Lung (tissue), 17 donors: ENCODE measurements at places on chromosomes 16 and 17.

DNA sequence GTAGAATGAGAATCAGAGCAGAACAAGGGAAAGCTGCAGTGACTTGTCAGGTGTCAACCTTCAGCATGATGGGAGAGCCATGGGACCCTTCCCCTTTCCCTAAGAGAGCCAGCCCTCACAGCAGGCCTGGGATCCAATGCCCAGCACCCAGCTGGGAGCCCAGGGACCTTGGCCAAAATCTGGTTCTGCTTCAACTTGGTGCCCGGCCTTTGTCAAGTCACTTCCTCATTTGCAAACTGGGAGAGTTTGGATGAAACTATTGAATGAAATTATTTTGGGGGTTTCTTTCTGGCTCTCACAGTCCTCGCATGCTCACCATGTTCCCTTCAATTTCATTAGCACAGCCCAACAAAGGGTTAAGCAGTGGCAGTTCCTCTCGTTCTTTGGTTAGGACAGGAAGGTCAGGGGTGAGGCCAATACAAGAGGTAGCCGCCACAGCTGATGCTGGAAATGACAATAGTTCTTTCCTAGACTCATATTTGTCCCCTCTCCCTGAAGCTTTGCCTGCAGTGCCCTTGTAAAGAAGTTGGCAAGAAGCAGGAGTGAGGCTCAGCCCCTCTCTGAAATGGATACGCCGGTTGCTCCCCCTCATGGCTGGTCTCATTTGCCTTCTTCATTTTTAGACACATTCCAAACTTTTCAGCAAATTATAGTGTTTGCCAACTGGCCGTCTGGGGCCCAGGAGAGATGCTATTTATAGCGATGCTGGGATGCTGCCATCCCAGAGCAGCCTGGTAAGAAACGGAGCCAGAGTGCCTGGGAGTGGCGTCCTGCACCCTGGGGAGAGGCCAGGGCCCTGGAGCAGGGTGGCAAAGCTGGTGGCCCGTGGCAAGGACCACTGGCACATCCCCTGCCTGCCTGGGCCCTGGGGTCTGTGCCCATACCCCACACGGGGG is 34.5 kb upstream of the MEOX1 start:
- peak; percentile 40 for DNase-seq

DNA sequence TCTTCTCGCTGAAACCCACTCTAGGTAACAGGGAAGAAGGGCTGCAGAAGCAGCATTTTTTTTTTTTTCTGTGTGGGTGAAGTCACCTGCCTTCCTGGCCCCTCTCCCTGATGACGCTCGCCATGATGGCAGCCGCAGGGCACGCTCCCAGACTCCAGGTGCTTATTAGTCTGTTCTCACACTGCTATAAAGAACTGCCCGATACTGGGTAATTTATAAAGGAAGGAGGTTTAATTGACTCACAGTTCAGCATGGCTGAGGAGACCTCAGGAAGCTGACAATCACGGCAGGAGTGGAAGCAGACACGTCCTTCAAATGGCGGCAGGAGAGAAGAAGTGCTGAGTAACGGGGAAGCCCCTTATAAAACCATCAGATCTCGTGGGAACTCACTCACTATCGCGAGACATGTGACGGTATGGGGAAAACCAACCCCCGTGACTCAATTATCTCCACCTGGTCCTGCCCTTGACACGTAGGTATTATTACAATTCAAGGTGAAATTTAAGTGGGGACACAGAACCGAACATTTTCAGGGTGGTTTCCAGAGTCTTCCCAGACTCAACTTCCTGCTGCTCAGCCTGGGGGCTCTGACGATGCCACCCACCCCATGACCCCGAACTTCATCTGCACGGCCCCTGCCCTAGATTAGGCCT is 34.9 kb upstream of the NLRP1 start:
- DNase-seq = no peak

DNA sequence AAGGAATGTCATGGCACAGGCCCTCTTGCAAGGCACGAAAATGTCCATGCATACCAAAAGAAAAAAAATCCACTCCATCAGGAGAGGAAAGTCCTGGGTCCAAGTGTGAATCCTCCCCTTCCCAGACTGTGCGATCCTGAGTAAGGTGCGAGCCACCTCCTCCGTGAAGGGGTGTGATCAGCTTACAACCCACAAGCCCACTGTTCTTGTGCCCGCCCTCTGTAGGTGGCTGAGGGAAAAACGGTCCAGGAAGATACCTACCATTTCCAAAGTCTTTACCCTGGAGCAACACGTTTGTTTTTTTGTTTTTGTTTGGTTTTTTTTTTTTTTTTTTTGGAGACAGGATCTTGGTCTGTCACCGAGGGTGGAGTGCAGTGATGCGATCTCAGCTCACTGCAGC is 116.5 kb downstream of the ZNF423 start:
- DNase-seq = no peak

- DNase-seq = no peak
These were observed 20.2 kb upstream of the MON1B start for GRCh38 chr16:77170805-77171204.

GRCh38 chr16:85717393-85718152 is 28.8 kb upstream of the GINS2 start:
- DNase-seq = peak; percentile 77

DNA sequence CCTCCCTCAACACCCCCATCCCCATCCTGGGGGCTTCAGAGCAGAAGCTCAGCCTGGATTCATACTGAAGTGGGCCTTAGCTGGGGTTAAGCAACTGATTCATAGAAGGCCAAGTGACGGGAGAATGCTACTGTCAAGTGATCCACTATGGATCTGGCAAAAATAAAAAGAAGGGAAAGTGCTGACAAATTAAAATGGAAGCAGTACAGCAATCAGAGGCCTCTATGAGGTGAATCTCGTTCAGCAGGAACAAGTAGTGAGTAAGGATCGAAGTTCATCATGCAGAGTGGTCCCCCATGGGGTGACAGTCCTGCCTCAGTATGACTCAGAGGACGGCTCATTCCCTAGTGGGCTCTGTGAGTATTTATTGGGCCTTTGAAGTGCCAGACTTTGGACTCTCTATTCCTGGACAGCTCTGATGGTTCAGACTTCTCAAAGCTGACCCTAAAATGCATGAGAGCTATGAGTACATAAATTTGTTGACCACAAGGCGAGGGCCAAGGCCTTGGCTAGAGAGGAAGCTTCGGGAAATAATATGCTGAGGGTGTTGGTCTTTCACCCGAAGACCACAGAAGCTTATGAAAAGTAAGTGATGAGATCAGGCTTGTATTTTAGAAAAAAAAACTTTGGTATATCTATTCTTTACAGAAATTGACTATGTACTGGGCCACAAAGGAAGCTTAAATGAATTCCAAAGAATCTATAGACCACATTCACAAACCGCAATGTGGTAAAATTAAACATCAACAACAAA is 5.3 kb upstream of the NSMCE1 start:
- no peak for DNase-seq

DNA sequence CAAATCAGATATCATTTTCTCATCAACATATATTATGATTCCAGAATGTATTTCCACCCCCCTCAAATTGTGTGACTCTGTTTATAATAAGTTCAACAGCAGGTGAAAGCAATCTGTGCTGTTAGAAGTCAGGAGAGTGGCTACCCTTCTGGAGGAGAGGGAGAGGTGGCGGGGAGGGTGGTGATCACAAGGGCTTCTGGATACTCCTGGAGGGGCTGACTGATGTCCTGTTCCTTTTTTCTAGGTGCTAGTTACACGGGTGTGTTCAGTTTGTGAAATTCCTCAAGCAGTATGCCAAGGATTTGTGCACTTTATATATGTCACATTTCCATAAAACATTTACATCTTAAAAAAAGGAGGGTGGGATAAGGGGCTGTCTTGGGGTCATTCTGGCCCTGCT is 119.1 kb downstream of the IRF8 start:
- no peak for DNase-seq

DNA sequence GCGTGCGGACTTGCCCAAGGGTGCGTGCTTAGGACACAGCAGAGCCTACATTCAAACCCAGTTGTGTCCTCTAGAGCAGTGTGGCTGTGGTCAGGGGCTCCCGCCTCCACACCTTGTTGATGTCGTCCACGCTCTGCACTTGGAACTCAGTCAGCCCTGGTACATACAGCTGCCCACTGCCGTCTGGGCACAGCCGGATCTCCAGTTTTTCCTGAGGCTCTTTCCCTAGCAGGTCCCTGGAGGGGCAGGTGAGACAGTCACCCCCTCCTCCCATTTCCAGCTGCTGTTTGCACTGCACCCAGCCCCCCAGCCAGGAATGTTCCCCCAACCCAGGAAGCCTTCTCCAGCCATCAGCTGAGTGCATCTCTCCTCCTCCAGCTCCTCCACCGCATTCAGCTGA is 25.7 kb downstream of the KATNB1 start:
- no peak for DNase-seq

DNA sequence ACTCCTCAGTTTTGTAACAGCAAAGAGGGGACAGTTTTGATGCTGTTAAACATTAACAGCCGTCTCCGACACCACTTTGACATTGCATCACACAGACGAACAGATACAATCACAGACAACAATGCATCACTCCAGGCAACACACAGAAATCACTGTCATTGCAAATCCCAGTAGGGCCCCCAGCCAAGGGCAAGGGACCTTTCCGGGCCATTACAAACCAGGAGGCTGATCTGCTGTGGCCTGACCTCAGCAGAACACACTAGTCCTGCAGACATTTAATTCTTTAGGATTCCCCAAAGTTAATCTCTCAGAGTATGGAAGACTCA is 136.2 kb upstream of the RCVRN start:
- no peak for DNase-seq

DNA sequence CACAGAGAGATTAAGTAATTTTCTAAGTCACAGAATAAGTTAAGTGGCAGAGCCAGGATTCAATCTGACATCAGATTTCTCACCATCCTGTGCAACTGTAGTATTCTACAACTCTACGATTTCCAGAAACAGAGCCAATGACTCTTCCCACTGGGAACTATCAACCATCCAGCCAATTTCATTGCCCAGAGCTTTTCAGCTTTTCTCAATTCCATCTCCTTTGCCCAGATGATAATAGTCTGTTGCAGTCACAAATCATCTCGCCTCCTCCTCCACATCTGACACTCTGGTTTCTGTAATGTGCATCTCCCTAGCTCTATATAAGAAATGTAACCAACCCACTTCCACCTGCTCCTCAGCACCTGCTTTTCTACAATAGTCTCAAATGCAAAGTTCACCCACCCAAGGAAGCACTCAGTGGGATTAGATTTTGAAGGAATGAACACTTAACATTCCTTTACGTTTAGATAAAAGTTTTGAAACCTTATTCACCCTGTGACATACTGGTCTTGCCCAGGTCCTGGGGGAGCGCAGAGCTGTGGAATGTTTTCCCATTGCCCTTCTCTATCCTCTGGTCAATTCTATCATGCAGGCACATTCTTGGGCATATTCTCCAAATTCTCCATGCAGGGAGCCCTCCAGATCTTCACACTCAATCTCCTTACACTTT is 167.8 kb upstream of the ASIC2 start:
- no peak for DNase-seq

DNA sequence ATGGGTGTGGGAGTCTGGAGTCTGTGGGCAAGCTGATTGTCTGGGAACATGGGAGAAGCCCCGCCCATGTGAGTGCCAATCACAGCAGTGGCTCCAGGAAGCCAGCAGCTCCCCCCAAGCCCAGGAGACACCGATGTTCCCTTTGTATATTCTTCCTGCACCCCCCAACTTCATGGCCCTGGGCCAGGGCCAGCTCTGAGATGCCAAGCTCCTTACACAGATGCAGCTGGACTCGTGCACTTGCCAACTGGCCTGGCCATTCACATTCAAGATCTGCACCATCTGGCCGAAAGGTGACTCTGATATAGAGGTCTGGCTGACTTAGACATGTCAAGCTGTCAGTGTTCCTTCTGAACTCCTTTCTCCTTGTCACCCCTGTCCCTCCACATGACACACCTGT is 50.5 kb downstream of the CACNG5 start:
- no peak for DNase-seq

DNA sequence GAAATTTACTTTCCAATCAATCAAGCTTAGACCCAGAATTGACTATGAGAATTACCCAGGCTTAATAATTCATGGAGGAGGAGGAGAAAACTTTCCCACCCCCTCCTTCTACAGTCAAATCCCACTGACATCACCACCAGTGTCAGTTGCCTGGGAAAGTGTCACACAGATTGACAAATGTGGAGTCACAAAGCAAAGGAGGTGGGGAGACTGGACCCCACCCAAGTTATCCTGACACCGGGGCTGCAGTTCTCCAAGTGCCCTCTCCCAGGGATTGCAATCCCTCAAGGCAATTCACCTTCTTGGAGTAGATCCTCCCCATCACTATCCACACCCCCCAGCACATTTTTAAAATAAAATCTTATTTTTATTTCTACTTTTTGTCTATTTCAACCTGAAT is 100.2 kb upstream of the CDH11 start:
- no peak for DNase-seq

- no peak for DNase-seq
These were observed 45.3 kb upstream of the CORO6 start for GRCh38 chr17:29667969-29668368.

- DNase-seq = no peak
These were observed 62.1 kb downstream of the ZZEF1 start for GRCh38 chr17:4080686-4081085.

DNA sequence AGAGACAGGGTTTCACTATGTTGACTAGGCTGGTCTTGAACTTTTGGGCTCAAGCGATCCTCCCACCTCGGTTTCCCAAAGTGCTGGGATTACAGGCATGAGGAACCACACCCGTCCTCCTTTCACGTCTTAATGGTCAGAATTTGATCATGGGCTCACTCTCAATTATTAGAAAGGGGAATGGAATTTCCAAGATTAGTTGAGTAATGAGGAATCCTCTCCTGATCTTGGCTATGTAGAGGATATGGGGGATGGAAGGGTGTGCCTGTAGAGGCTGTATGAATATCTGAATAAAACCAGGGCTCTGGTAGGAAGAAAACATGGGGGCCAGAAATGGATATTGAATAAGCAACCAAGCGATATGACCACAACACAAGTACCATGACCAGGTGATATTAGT is 25.9 kb upstream of the SMURF2 start:
- no peak for DNase-seq

DNA sequence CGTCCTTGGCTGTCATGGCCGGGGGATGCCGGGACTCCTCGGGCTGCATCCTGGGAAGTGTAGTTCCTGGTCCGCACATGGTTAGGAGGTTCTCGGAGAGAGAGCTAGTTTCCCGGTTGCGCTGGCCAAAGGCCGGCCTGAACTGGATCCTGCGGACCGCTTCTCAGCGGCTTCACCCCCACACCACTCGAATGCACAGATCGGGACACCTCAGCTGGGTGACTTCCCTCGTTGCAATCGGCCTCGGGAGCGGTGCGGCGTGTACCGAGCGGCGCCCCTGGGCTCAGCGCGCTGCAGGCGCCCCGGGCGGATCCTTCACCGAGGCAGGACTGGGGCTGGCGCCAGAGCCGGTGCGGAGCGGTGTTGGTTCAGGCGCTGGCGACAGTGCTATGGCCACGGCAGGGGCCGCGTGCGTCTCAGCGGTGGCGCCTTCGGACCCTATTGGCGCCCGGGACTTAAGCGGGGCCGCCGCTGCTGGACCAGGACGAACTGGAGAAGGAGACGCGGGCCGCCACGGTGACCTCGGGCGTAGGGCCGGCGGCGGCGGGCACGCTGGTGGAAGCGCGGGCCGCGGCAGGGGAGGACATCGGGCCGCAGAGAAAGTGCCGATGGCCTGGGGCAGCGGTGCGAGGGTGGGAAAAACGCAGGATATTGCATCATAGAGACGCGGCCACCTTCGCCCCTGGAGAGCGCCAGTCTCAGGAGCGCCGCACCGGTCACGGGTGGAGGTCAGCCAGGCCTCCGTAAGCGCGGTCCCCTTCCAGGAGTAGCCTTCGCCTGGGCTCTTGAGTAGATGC is 11.4 kb downstream of the ZNF629 start:
- DNase-seq = peak; percentile 90
